ENCODE measurements at places on chromosomes 4 and X. TPM values are rescaled to one million over a fixed set of nuclear protein-coding genes. Genes with fewer than 3 reads are reported as not detected.

The P2RY4 gene
- not detected for polyA plus RNA-seq

The RIPPLY1 gene
- polyA plus RNA-seq, result not detected

The ALPK1 gene
- polyA plus RNA-seq, result not detected

The PDZD4 gene
- polyA plus RNA-seq, result 343 TPM

The NMU gene
- polyA plus RNA-seq, result 55.7 TPM

The NEUROG2 gene
- 0.58 TPM for polyA plus RNA-seq

The KLHL4 gene
- polyA plus RNA-seq, result 4.7 TPM

The APLN gene
- 0.38 TPM for polyA plus RNA-seq

The IQSEC2 gene
- polyA plus RNA-seq, result 2.4 TPM

The TSPAN5 gene
- 18.8 TPM for polyA plus RNA-seq

The MSANTD1 gene
- 12.7 TPM for polyA plus RNA-seq

The RASGEF1B gene
- polyA plus RNA-seq, result 21.5 TPM

The SOX3 gene
- polyA plus RNA-seq, result 1.2 TPM

All from neural cell (in vitro differentiated cells).